ENCODE measurements at places on chromosomes 6 and 20. TPM values are rescaled to one million over a fixed set of nuclear protein-coding genes. Genes with fewer than 3 reads are reported as not detected.

DNA sequence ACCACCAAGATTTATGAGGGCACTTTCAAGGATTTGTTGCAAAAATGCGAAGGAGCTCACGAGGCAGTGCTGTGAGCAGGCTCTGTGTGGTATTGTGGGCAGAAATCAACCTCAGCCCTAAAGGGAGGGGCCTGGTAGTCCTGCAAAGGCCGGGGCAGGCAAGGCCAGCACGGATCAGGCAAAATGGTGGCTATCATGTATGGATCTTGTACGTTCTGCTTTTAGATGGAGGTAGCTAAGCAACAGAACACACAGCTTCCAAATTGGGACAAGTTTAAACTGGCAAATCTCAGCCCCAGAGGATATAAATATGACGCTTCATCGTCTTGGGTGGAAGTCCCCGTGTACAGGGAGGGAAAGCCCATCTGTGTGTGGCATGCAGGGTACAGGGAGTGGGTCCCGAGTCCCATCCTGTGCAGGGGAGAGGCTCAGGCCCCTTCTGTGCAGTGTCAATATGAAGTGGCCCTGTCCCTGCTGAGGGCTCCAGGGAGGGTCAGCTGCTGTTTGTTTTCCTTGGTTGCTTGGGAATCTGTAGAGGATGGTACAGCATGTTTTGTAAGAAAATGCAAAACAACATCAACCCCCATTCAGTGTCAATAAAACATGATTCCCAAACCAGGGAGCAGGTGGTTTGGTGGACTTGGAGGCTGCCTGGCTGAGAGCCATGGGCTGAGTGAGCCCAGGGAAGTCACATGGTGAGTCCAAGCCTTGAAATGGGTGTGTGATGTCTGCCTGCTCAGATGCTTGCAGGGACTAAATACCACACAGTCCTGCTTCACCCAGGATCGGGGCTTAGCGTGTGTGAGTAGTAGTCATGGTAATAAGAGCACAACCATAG, 113.0 kb downstream of the SYCP2 start:
- DNase-seq = peak; percentile 20

The SLC35F1 gene
- 1.1 TPM for total RNA-seq

DNA sequence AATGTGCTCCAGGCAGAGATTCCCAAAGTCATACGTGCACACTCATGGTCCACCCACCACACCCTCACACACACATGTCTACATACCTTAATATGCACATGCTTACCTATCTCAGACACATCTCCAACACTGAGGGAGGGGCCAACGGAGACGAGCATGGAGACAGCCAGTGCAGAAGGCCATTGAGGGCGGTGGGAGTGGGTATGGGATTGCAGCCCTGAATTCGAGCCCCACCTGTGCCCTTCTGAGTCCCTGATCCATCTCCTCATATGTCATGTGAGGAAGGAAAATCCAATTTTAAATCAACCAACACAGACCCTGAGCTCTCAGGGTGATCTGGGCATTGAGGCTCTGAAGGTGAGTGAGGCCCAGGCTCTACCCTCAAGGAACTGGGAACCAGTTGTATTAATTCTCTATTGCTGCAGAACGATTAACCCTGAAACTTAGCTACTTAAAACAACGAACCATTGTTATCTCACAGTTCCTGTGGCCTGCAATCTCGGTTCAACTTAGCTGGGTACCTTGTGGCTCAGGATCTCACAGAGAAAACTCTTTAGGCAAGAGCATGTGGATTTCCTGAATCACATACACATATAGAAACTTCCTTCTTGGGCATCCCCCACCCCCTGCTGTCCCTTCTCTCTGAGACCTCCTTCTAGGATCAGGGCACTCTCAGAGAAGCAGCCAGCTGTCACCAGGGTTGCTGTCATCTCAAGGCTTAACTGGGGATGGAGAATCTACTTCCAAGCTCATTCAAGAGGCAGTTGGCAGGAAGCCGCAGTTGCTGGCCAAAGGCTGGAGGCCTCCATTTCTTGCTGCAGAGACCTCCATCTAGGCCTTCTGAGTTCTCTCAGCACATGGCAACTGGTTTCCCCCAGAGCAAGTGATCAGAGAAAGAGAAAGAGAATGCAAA, 28.3 kb downstream of the GLP1R start:
- no peak for DNase-seq

- no peak for DNase-seq
Observed at GRCh38 chr6:136968837-136969236, 46.7 kb downstream of the SLC35D3 start.

DNA sequence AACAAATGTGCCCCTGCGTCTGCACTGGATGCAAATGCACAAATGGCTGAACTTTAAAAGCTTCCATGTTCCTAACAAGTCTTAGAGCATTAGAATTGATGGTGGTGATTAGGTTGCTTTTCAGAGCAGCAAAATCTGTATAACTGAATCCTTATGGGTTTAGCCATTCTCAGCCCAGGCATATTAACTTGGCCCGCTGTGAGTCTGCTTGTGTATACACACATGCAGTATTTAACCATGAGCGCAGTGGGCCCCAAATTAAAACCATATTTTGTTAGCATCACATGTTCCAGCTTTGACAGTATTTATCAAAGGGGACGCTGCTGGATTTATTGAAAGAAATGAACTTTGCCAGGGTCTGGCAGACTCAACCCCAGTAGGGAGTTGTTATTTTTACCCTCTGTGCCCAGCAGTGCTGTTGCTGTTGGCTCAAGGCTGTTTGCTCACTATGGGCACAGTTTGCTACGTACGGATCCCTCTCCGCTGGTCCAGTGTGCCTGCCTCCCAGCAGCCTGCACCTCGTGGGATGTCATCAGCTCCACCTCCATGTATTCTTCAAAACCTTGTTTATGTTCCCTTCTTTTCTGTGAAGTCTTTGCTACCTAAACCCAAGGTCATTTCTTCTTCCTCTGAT, 144.7 kb downstream of the QRSL1 start:
- no peak for DNase-seq

- no peak for DNase-seq
Observed at GRCh38 chr6:159494586-159494972, 198.5 kb downstream of the SOD2 start.

- DNase-seq = no peak
Observed at GRCh38 chr6:3618642-3619041, 132.9 kb downstream of the PXDC1 start.

- DNase-seq = no peak
Observed at GRCh38 chr6:46440141-46440540, 51.1 kb downstream of the RCAN2 start.

DNA sequence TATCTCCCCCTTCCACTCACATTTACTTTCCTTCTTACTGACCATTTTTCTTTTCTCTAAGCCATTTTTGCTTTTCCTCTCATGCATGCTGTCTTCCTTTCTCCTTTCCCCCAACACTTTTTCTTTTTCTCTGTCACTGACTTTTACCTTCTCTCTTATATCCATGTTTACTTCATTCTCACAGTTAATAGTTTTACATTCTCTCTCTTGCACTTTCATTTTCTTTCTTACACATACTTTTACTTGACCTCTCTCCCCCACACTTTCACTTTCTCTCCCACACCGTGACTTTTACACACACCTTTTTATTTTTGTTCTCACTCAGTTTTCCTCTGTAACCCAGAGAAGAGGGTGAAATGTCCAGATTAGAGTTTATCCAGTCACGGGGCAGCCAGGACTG, 636.3 kb downstream of the PTPRT start:
- DNase-seq = no peak

DNA sequence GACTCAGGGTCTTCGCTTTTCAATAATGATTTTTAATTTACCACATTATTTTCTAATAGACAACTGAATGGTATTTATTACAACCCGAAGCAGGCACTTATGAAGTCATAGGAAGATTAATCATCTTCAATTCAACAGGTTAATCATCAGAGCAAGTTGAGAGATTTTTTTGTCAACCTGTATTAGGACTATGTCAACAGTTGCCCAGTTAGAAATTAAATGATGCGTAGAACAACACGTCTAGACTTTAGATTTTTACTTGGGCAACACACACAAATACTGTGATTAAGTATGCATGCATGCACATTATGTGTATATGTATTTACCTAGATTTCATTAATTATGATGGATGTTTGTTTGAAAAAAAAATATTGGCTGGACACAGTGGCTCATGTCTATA, 4.3 kb downstream of the ILRUN start:
- DNase-seq = no peak
